Fibroblast of skin of scalp (primary cell): ENCODE measurements at places on chromosomes 2 and 18.

GRCh38 chr2:152542337-152542994, 174.8 kb downstream of the PRPF40A start:
- no peak for DNase-seq

GRCh38 chr18:49461602-49461977, 1.1 kb upstream of the DYM start:
- DNase-seq = no peak

DNA sequence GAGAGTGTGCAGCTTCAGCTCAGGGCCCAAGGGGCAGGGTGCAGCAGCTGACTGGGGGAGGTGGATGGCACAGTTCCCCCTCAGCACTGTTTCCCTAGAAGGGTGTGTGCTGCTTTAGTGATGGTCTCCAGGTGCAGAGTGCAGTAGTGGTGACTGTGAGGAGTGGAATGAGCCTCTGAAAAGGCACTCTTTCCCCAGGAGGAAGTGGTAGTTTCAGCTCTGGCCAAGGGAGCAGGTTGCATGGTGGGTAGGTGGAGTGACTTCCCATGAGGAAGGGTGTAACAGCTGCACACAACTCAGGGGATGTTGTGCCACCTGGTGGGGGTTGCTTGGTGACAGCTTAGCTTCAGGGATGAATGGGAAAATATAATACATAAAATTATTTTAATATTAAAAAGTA, 251.5 kb upstream of the NXPH2 start:
- peak; percentile 23 for DNase-seq

DNA sequence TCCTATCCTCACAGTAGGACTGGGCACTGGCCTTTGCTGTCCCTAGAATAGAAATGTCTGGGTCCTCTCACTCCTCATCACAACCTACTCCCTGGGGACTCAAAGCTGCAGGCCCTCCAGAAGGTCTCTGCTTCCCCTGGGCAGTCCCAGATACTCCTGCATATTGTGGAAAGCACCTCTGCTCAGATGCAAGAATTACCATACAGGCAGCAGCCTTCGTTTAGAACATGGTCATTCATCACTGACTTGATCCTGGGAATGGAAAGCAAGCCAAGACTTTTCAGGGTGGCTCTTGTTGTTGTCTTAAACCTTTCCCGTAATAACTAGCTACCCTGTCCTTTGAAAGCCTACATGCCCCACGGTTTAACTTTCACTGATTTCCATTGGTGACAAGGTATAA, 53.1 kb upstream of the NPAS2 start:
- no peak for DNase-seq

GRCh38 chr18:58934356-58934755, 69.7 kb downstream of the ZNF532 start:
- DNase-seq = no peak

DNA sequence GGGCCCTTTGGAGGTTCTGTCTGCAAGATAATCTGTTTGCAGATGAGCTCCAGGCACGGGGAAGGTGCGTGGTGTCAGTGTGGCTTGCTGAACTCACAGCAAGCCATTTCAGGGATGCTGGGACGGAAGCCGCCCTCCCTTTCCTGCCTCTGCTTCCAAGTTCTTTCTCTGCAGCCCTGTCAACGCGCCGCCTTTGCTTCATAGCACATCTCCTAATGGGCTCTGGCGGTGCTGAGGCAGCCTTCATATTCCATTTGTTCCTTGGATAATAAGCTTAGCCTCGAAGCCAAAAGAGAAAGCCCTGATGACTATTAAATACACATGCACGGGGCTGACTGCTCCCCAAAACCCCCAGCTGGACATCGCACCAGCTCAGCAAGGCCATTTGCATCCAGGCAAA, 81.7 kb upstream of the TAF1B start:
- DNase-seq = no peak

GRCh38 chr2:69241093-69241492, 145.9 kb downstream of the GFPT1 start:
- no peak for DNase-seq

DNA sequence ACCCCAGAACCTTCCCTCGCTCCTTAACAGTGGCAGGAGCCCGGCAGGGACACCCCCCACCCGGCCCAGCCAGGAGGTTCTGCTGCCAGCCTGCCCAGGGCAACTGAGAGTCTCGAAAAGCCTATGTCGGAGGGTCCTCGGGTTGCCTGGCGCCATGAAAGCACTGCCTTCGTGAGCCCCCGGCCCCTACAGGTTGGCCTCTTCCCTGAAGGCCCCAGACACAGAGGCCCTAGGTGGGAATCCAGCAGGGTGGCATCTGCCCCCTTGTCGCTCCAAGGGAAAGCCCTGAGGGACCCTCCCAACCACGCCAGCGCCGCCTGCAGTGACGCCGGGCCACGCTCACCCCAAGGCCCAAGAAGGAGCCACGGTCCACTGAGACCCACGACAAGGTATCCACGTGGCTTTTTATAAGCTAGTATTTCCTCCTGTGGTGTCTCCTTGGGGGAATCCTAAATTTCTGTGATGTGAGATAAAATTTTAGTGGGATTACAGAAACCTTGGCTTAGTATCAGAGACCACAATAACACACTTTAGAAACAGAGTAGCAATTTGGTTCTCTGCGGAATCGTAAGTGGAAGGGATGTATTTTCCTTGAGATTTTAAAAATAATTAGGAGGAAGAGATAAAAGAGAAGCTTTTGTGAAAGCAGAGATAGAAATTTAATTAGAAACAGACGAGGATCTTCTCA, 138.9 kb downstream of the HDAC4 start:
- peak; percentile 19 for DNase-seq

GRCh38 chr2:97731274-97732020, 18.1 kb downstream of the ZAP70 start:
- DNase-seq = no peak

- no peak for DNase-seq
Measured at GRCh38 chr2:1757567-1757966, 13.3 kb upstream of the PXDN start.

DNA sequence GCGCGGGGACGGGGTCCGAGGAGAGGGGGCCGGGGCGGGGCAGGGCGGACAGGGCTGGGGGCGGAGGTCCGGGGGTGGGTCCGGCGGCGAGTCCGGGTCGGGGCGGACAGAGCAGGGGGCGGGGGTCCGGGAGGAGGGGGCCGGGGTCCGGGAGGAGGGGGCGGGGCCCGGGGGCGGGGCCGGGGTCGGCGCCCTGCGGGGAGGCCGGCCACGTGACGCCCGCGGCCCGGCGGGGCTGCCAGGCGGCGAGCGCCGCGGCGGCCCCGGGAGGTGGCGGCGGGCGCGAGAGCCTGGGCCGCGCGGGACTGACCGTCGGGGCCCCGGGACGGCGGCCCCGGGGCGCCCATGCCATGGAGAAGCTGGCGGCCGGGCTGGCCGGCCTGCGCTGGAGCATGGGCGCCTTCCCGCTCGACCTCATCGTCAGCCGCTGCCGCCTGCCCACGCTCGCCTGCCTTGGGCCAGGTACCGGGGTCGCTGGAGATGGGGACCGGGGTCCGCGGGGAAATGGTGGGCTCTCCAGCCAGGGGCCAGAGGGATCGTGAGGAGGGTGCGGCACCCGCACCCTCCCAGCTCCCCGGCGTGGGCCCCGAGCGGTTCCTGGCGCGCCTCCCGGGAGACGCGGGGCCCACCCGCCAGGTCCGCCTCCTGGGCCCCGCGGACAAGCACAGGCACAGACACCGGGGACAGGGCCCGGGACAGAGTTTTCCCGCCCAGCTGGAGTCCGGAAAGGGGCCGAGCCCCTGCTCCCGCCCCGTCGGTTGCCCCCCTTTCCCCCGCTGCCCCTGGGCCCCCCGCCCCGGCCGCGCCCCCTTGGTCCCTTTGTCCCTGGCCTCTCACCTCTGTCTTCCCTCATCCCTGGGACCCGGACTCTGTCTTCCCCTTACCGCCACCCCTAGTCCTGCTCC, at the start of gene GAREM2:
Gene GAREM2, plus strand, starts transcription at position 218 of the 905 bp plus-strand sequence. Its CDS starts 133 bp downstream, at position 351.
- no peak for DNase-seq
